Prostate gland (tissue), 2 donors: ENCODE measurements at places on chromosomes 16 and 17. TPM values are rescaled to one million over a fixed set of nuclear protein-coding genes. Genes with fewer than 3 reads are reported as not detected.

- no peak for DNase-seq
- H3K27me3 ChIP-seq, result no peaks in the 10 kb centered on the region
- H3K4me1 ChIP-seq, result no peaks in the 10 kb centered on the region
- no peak overlapping the region for H3K4me3 ChIP-seq
These were observed 48.7 kb upstream of the NLK start for GRCh38 chr17:27993723-27994310.

DNA sequence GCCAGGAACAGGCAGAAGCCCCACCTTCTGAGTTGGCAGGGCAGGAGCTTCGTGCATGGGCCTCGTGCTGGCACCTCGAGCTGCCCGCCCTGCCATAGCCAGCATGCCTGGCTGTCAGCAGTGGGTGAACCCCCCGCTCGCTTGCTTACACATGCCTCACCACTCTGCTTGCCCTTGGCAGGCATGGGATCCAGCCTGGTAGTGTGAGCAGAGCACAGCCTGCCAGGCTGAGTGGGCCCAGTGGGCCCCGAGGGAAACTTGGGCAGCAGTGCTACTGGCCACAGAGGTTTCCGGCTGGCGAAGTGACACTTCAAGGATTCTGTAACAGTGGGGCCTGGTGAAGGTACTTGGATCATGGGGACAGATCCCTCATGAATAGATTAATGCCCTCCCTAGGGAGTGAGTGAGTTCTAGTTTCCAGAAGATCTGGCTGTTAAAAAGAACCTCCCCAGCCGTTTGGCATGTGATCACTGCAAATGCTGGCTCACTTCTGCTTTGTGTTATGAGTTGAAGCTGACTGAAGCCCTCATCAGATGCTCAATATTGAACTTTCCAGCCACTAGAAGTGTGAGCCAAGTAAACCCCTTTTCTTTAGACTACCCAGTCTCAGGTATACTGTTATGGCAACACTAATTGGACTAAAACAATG lies 114.7 kb downstream of the BCAS3 start:
- no peak for DNase-seq
- no peaks in the 10 kb centered on the region for H3K27me3 ChIP-seq
- H3K27ac ChIP-seq, result no peak overlapping the region
- no peaks in the 10 kb centered on the region for H3K36me3 ChIP-seq
- no peak overlapping the region for H3K4me3 ChIP-seq

ARL5C gene
- not detected for total RNA-seq

UNKL gene
- total RNA-seq, result 96.7 TPM

OR1E1 gene
- total RNA-seq, result not detected

- no peaks in the 10 kb centered on the region for H3K27me3 ChIP-seq
- DNase-seq, result no peak
- no peaks in the 10 kb centered on the region for H3K4me1 ChIP-seq
- H3K4me3 ChIP-seq, result no peak overlapping the region
- no peak overlapping the region for H3K27ac ChIP-seq
These were observed 13.3 kb upstream of the COG7 start for GRCh38 chr16:23466162-23466885.

GRCh38 chr17:82734987-82735866 lies at the start of gene FN3K:
TSS of gene FN3K (plus strand) at chr17:82735615. CDS start at chr17:82735637, 22 bp downstream.
- H3K27me3 ChIP-seq, result no peaks in the 10 kb centered on the region
- H3K4me1 ChIP-seq, result peaks cover 2% of the 10 kb centered on the region

RNF157 gene
- 1.6 TPM for total RNA-seq

MYLK3 gene
- total RNA-seq, result 1.5 TPM

DNA sequence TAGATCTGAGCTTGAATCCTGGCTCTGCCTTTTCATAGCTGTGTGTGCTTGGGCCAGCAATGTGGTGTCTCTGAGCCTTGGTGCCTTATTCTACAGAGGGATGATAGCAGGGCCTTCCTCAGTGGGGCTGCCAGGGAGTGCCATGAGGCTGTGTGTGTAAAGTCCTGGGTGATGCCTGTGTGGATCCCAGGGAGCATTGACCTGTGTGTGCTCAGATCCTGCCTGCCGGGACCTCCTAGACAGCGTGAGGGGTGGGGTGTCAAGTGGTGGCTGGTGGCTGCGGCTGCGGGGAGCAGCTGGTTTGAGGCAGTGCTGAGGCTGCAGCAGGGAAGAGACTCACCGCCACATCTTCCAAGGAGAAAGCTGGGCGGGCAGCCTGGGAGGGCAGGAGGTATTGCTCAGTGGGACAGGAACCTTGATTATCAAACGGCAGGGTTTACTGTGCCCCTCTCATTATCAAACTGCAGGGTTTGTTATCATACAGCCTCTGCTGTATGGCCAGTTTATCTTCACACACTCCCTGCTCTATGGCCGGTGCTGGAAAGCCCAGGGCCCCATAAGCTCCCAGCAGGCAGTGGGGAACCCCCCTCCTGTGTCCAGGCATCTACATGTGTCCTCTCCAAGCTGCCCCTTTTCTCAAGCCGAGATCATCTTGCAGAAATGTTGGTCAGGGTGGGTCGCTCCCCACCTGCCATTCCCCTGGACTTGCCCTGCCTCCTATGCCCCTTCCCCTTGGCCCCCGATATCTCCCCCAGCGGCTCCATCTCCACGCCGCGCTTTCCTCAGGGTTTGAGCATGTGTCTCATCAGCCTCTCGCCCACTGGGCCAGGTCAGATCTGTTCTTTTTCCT lies 3.1 kb upstream of the ADCY7 start:
- no peaks in the 10 kb centered on the region for H3K36me3 ChIP-seq
- no peak overlapping the region for H3K27ac ChIP-seq
- peaks cover 5% of the 10 kb centered on the region for H3K4me1 ChIP-seq
- no peak overlapping the region for H3K4me3 ChIP-seq
- no peaks in the 10 kb centered on the region for H3K27me3 ChIP-seq
- DNase-seq, result no peak

SMG1 gene
- 95.7 TPM for total RNA-seq

DNA sequence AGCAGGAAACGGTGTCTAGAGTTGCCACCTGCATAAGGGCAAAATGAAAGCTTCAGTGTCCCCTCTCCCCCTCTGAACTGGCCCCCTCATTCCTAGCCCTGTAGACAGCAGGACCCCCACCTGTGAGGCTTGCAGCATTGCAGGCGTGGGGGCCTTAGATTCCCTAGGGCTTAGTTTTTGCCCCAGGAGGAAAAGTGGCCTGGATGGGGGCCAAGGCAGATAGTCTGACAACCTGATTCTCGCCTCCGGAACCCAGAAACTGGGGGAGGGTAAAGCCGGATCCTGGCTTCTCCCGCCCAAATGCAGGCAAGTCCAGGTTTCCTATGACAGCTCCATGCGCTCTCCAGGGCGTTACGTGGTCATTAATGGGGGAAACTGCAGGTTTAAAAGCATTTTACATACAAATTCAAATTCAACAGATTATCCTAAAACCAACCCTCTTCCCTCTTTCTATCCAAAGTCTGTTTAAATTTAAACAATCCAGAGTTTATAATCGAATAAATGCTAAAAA lies 678 bp upstream of the HOXB6 start:
- H3K4me1 ChIP-seq, result peaks cover 3% of the 10 kb centered on the region
- no peak overlapping the region for H3K27ac ChIP-seq
- H3K27me3 ChIP-seq, result peaks cover 62% of the 10 kb centered on the region
- DNase-seq, result no peak
- no peak overlapping the region for H3K4me3 ChIP-seq

GRCh38 chr16:52471650-52472370 lies 75.1 kb downstream of the TOX3 start:
- H3K27me3 ChIP-seq, result no peaks in the 10 kb centered on the region
- DNase-seq, result no peak
- no peak overlapping the region for H3K4me3 ChIP-seq
- no peaks in the 10 kb centered on the region for H3K4me1 ChIP-seq

DNA sequence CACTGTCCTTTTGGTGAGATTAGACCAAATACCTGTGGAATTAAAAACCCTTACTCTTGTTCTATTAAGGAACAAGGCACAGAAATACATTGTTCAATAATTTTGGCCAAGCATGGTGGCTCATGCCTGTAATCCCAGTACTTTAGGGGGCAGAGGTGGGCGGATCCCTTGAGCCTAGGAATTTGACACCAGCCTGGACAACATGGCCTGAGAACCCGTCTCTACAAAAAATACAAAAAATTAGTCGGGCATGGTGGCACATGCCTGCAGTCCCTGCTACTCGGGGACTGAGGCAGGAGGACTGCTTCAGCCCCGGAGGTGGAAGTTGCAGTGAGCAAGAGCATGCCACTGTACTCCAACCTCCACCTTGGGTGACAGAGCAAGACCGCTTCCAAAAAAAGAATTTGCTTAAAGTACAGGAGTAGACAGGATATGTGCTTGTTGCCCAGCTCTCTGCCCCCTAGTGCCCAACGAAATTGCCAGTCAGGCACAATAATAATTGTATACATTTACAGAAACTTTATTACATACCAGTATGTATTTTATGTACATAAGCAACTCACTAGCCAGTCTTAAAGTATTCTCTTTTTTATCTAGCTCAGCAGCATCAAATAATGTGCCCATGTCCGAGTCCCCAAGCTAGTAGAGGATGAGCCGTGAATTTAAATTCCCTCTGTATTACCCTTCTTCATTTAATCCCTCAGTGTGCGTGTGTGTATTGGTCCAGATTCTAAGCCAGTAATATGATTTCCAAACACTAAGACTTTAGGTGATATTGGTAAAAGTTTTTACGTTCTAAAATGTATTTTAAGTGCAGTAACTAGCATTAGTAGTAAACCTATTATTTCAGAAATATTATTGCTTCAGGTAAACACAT lies 1.4 kb downstream of the THUMPD1 start:
- no peaks in the 10 kb centered on the region for H3K27me3 ChIP-seq
- peak overlapping the region; percentile 99 for H3K27ac ChIP-seq
- peak overlapping the region; percentile 92 for H3K4me3 ChIP-seq
- peak; percentile 40 for DNase-seq
- peaks cover 9% of the 10 kb centered on the region for H3K36me3 ChIP-seq
- H3K4me1 ChIP-seq, result peaks cover 11% of the 10 kb centered on the region

GRCh38 chr16:31002250-31002700 lies 8.2 kb downstream of the STX1B start:
- H3K36me3 ChIP-seq, result no peaks in the 10 kb centered on the region
- peak overlapping the region; percentile 39 for H3K27ac ChIP-seq
- DNase-seq, result no peak
- no peaks in the 10 kb centered on the region for H3K4me1 ChIP-seq

- no peak for DNase-seq
- no peaks in the 10 kb centered on the region for H3K27me3 ChIP-seq
- no peak overlapping the region for H3K27ac ChIP-seq
- H3K4me1 ChIP-seq, result no peaks in the 10 kb centered on the region
These were observed 70.8 kb downstream of the ELAC2 start for GRCh38 chr17:12947047-12947446.

- DNase-seq, result no peak
- no peaks in the 10 kb centered on the region for H3K36me3 ChIP-seq
- H3K27ac ChIP-seq, result no peak overlapping the region
- no peak overlapping the region for H3K4me3 ChIP-seq
- no peaks in the 10 kb centered on the region for H3K4me1 ChIP-seq
These were observed 24.8 kb downstream of the RAD51D start for GRCh38 chr17:35094902-35095301.

GRCh38 chr16:89613231-89613953 lies at the start of gene DPEP1:
TSS of gene DPEP1 (plus strand) at chr16:89613642. CDS start at chr16:89630411, 16,769 bp downstream.
- no peak within 1 kb of the TSS for H3K4me3 ChIP-seq
- DNase-seq, result no peak
- H3K36me3 ChIP-seq, result no peaks in the 10 kb centered on the region
- H3K27me3 ChIP-seq, result no peaks in the 10 kb centered on the region
- H3K4me1 ChIP-seq, result no peaks in the 10 kb centered on the region

- no peak overlapping the region for H3K4me3 ChIP-seq
- no peak overlapping the region for H3K27ac ChIP-seq
- no peak for DNase-seq
These were observed 18.1 kb downstream of the RHBDL3 start for GRCh38 chr17:32283745-32284201.

DNA sequence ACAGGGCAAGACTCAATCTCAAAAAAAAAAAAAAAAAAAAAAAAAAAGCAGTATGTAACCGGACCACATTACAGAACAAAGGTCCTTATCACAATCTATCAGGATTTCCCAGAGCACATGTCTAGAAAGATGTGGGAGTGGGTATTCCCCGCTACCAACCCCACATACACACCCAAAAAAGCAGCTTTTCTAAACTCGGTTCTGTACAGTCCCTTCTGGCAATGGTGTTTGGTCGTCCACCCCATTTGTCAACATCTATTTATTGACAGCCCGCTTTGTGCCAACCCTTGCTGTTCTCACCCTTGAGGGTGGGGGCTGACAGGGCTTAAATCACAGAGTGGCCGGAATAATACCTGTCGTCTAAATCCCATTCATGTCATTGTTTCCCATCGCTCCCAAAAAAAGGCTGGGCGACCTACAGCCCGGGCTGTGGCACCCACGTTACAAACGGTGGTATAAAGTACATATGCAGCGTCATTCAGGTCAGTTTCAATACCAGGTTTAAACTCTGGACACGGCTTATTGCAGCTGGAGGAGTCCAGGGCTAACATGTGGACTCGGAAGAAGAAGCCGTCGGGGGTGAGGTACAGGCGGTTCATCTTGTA lies 3.6 kb downstream of the C17orf58 start:
- peak overlapping the region; percentile 98 for H3K27ac ChIP-seq
- no peaks in the 10 kb centered on the region for H3K4me1 ChIP-seq
- H3K27me3 ChIP-seq, result no peaks in the 10 kb centered on the region
- DNase-seq, result peak; percentile 44

- no peak overlapping the region for H3K27ac ChIP-seq
- H3K4me1 ChIP-seq, result no peaks in the 10 kb centered on the region
- no peak overlapping the region for H3K4me3 ChIP-seq
- H3K36me3 ChIP-seq, result no peaks in the 10 kb centered on the region
- no peak for DNase-seq
- no peaks in the 10 kb centered on the region for H3K27me3 ChIP-seq
These were observed 71.2 kb upstream of the GRIN2A start for GRCh38 chr16:10253409-10253808.

DNA sequence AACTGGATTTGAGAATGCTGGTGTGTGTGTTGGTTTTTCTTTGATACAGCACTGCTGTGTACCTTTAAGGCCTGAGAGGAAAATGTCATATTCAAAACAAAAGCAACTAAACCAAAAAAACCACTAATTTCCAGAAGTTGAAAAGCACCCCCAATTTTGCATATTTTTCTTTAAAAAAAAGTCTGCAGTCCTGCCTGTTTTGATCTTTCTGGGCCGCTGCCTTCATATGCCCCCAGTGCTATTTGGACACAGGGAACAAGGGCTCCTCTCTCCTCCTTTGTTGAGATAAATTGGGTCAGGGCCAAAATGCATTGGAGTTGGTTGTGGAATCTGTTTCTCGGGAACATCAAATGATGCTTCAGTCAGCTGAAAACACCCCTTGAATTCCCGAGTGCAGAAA lies 26.9 kb downstream of the GPT2 start:
- no peak for DNase-seq
- peaks cover 5% of the 10 kb centered on the region for H3K4me1 ChIP-seq
- peak overlapping the region; percentile 71 for H3K27ac ChIP-seq
- no peaks in the 10 kb centered on the region for H3K27me3 ChIP-seq

DNA sequence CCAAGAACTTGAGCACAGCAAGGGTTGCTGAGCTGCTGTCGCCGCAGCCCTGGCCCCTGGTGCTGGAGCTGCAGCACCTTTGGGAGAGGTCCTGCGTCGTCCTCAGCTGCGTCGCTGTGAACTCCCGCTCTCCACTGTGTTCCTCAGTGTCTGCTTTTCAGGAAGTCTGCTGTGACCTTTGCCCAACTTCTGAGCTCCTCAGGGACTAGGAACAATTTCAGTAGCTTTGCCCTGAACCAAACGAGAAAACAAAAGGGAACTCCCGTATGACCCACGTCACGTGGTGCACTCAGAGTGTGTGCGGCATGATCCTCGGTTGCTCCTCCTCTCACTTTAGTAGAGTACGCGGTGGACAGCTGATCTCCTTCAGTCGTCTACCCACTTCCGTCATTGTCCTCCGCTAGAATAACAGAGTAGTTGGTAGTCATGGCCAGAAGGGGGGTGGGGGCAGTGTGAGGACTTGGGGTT lies 44.2 kb downstream of the WDR45B start:
- no peak for DNase-seq
- no peaks in the 10 kb centered on the region for H3K4me1 ChIP-seq
- H3K27ac ChIP-seq, result no peak overlapping the region
- H3K4me3 ChIP-seq, result no peak overlapping the region
- no peaks in the 10 kb centered on the region for H3K36me3 ChIP-seq
